ENCODE measurements at places on chromosomes 6 and 20.

DNA sequence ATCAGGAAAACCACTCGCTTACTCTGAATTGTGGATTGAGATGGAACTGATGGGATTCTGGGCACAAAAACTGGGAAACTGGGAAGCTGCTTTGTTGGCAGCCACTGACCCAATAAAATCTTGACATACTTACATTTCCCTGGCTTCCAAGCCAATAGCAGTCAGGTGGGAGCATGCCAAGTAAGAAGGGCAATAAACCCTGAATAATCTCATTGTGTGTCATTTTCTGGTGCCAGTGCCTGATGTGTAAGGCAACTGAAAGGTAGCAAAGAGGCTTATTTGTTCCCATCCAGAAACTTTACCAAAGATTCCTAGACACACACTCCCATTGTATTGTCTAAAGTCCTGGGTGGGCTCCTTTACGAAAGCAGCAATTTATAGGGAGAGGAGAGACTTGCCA, 93.2 kb downstream of the TBX18 start:
- no peak for DNase-seq

DNA sequence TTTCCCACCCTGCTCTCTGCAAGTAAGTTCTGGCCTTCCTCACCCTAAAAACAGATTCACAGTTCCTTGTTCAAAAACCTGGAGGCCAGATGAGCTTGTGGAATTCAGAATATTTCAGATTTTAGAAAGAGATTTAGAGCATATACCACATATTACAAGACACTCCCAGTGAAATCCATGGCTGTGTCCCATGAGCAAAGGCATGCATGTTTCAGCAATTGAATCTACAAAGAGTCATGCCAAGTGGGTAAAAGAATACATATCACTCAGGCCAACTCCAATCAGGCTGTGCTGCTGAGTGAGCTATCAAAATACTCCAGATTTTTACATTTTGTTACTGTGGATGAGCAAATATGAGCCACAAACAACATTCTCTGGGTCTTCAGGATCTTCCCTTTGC, 10.2 kb upstream of the NEDD9 start:
- DNase-seq, result no peak

DNA sequence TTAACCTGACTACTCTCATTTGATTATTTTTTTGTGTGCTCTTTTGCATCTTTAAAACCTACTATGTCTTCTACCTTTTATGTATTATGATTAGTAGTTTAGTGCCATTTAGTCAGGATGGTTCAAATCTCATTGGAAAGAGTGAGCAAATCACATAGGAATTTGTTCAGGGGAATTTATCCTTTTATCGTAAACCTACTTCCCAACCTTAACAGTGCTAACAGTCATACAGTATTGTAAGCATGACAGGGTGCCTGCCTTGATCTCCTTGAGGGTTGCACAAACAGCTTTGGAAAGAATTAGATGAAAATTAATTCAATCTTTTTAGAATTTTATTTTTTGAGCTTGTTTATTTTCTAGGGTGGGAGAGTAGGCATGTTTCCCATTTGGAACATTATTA, 18.3 kb downstream of the RNF8 start:
- no peak for DNase-seq

- DNase-seq, result no peak
These were observed 268.3 kb upstream of the ARID1B start for GRCh38 chr6:156508923-156509322.

DNA sequence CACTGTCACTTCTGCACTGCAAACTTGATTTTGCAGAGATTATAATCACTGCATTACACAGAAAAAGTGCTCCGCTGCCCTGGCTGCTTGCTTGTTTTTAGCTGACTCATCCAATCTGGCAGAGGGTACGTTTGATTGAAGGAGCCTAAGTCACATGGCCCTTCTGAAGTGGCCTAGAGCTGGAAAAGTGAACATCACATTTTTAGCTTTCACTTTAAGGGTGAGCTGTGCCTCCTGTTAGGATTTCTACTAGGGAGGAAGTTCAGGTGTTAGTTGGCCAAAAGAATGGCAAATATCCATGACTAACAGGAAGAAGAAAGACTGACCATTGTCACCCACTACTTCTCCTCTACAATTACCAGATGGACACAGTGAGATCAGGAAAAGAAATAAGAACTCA, 889.1 kb upstream of the MAP3K7 start:
- no peak for DNase-seq

GRCh38 chr20:34626992-34627391, 49.9 kb downstream of the PIGU start:
- DNase-seq, result no peak

DNA sequence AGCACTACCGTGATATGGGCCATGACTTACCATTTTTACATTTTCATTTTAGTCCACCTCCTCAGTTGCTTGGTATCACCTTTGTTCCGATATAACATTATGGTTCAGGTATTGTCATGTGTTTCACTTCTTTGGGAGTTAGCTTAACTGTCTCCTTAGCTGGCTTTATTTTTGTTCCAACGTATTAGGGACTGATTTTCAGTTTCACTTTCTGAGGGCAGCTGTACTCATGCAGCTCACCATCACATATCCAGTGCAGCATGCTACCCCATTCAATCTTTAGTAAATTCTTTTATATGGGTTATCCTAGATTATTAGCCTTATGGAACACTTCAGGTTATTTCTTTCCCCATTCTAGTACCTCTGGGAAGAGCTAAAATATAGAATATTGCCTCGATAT, 362.2 kb upstream of the IRAK1BP1 start:
- no peak for DNase-seq

- DNase-seq, result no peak
These were observed 28.5 kb downstream of the SF3B5 start for GRCh38 chr6:144066741-144067484.

Data from left colon (tissue), 2 donors.